AG04449 (cell line): ENCODE measurements at places on chromosomes 6 and 20.

GRCh38 chr20:59807909-59808728, 125.3 kb downstream of the SYCP2 start:
- no peak for DNase-seq

DNA sequence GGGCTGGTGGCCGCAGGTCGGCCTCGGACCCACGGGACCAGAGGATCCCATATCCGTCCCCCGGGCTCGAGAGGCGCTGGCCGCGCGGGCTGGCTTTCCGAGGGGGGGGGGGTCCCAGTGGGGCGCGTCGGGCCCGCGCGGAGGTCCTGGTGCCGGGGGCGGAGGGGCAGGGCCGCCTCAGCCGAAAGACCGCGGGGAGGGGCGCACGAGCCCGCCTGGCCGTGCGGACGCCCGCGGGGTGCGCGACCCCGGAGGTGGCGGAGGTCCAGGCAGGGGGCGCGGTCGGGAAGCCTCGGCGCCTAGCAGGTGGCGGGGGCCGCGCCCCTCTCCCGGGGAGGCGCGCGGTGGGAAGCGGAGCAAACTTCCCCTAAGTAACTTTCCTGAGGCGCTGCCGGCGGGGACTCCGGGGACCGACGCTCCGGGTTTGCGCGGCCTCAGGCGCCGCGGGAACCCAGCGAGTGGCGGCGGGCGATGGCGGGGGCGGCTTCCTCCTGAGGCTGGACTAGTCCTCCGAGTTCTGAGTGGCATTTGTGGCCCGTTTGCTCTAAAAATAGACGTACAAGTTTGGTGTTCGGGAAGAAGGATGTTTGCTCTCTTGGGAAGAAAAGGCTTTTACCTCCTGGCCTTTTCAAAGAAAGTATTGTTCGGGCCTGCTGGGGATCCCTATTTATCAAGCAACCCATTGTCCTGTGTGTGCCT, 26.5 kb upstream of the BTBD3 start:
- DNase-seq = no peak

GRCh38 chr6:19382676-19383075, 454.5 kb upstream of the ID4 start:
- no peak for DNase-seq

GRCh38 chr20:15760001-15760621, 813.1 kb downstream of the KIF16B start:
- no peak for DNase-seq

GRCh38 chr20:4335722-4336121, 320.4 kb upstream of the RNF24 start:
- no peak for DNase-seq

DNA sequence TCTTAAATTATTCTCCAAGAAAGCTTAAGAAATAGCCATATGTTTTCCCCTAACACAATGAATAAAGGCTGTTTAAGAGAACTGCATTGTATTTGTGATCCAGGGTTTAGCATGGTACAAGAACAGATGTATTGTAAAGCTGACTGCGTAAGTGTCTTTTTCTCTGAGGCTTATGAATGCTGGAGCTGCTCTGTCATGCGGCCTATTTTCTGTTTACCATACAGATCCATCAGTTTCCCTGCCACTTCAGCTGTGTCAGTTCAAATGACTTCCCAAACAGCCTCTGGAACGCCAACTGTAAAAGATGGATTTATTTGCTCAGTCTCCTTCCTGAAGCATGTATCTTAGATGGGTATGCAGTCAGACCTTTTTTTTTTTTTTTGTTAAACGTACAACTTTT, 419.3 kb upstream of the HS3ST5 start:
- no peak for DNase-seq

- no peak for DNase-seq
These were observed 48.4 kb upstream of the TOP1 start for GRCh38 chr20:40980106-40980827.
